Kidney glomerular epithelial cell (primary cell): ENCODE measurements at places on chromosomes 16 and 17.

DNA sequence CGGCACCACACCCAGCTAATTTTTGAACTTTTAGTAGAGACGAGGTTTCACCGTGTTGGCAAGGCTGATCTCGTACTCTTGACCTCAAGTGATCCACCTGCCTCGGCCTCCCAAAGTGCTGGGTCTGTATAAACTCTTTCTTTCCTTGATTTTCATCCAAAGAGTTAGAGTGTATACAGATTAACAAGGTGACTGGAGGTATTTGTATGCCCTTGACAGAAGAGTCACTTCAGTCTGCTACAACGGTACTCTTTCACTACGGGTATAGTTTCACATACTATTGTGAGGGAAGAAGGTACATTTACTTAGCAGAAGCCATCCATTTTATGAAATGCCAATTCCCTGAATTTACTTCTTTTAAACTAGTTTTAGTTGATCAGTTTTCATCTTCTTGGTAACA lies 32.5 kb downstream of the PPM1E start:
- no peak for DNase-seq

- DNase-seq, result no peak
These were observed 53.7 kb downstream of the C16orf95 start for GRCh38 chr16:87263418-87264052.

- no peak for DNase-seq
These were observed 13.3 kb upstream of the MRPL38 start for GRCh38 chr17:75917917-75918445.

- DNase-seq, result no peak
These were observed 560 bp downstream of the RAI1 start for GRCh38 chr17:17681744-17682292.

DNA sequence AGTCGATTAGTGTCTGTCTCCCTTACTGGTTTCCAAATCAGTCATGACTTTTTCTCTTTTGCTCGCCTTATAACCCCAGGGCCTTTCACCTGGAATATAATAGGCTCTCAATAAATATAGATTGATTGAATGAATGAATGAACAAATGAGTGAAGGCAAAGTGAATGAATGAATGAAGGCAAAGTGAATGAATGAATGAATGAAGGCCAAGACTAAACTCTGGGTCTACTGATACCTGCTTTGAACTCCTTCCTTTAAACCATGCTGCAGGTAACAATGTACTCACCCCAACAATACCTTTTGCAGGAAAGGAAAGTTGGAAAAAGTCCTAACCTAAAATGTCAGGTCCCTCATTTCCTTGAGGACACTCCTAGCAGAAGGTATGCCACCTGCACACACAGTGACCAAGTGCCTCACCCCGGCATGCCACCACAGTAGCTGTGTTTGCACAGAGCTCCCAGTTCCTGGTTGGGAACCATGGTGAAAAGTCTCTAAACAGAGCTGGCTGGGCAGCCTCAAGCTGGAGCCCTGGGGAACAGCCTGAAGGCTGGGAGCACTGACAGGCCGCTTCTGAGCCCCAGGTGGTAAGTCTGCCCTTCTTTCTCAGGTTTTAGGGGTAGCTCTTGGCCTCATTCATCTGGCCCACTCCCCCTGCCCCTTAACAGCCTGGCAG lies 42.7 kb upstream of the ANKFN1 start:
- no peak for DNase-seq

- no peak for DNase-seq
These were observed 5.3 kb downstream of the FAM234A start for GRCh38 chr16:239948-240277.

DNA sequence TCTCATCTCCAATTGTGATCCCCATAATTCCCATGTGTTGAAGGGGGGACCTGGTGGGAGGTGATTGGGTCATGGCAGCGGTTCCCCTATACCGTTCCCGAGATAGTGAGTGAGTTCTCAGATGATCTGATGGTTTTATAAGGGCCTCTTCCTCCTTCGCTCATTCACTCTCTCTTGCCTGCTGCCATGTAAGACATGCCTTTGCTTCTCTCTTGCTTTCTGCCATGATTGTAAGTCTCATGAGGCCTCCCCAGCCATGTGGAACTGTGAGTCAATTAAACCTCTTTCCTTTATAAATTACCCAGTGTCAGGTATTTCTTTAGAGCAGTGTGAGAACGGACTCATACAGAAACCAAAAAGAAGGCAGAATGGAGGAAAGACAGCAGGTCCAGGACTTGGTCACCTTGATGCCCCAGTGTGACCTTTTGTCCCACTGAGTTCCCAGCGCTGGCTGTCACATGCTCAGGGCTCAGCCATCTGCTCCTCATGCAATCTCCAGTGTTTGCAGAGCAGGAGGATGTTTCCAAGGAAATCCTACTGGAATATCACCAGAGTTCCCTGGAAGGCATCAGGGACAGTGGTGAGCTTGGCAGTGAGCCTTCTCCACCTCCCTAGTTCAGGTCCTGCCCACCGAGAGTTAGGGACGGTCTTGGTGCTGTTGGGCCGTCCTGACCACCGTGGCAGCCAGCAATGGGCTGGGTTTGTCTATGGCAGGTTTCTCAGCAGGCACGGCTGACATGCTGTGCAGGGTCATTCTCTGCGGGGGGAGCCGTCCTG lies 96.7 kb downstream of the SEC14L1 start:
- DNase-seq, result no peak

- peak; percentile 65 for DNase-seq
These were observed 874 bp downstream of the WWP2 start for GRCh38 chr16:69762814-69763598.

GRCh38 chr16:12207939-12208338 lies 231.4 kb downstream of the SNX29 start:
- no peak for DNase-seq
